Activated CD4-positive, alpha-beta T cell treated with anti-CD3 and anti-CD28 coated beads, Interleukin-2, Interleukin-6, amounts not matched to agents 100 ng/mL and 50 ng/mL, durations not matched to agents 16 hours and 8 hours (primary cell): ENCODE measurements at places on chromosomes 11 and 22.
A peak's percentile ranks its signal among the peaks of the same experiment; 100 is the strongest.

DNA sequence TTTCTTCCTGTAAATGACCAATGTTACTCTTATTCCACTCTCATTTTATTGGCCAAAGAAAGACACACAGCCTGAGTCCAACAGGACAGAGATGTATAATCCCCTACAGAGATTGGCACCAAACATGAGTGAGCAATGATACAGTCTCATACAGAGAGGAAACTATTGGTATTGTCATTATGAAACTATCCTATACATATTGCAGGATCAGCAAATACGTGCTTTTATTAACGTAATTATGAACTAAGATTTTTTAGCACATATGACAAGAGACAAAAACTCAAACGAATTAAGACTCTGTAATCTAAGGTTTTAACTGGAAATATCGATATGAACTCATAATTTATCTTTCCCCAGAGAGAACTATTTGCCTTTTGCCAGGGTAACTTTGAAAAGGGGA is 99.3 kb upstream of the LDLRAD3 start:
- DNase-seq: no peak

GRCh38 chr22:44972363-44973083 is 37.3 kb downstream of the PHF21B start:
- no peak for DNase-seq

DNA sequence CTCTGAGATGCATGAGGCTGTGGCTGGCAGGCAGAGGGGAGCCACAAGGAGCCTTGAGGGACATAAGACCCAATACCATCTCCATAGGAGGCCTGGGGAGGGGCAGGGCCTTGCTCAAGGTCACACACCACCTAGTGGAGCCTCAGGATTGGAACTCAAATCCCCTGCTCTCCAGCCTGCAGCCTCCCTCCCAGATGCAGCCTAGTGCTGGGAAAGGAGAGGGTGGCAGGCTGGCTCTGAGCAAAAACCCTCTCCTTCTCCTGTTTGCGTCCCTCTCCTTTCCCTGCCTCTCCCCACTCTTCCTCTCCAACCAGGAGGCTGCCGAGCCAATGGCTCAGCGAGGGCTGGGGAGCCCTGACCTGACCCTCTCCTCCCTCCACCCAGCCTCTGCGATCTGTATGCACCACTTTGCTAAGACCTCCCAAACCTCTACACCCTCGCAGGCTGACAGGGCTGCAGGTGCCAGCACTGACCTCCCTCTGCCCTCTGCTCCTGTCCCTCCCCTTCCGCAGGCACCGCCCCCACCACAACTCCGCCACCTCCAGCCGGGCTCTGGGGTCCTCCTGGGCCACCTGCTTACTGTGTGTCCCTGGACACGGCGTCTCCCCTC is 14.7 kb downstream of the IGLL1 start:
- peak; percentile 32 for DNase-seq

DNA sequence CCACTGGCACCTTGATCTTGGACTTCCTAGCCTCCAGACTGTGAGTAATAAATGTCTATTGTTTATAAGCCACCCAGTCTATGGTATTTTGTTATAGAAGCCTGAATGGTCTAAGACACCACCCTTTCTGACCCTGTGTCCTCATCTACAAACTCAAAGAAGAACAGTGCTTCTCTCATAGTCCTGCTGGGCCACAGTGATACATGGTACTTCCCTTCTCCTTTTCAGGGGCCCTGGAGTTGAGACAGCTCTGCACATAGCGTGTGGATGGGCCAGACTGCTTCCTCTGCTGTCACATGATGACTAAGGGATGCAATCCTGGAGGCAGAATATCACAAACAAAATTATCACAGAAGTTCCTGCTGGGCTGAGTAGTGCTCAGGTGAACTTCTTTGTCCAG is 5.0 kb downstream of the KCNJ11 start:
- no peak for DNase-seq

GRCh38 chr11:120563703-120564572 is 52.4 kb downstream of the GRIK4 start:
- DNase-seq: no peak

DNA sequence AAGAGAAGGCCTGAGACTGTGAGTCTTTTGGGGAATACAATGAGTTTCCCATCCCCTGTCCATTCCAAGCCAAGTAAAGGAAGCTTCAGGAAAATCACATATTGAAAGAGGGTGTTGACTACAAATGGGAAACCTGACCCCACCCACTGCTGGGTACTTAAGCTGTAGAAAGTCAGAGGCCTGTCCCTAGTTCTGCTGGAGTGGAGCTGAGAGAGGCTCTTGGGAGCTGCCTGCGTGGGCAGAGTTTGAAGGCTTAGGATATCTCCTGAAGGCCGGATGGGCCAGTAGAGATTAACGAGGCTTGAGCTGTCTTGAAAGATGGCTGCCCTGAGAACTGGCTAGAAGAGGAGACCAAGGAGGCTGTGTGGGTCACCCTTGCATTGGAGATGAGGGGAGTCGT is 176.2 kb upstream of the NECTIN1 start:
- no peak for DNase-seq

GRCh38 chr11:92227230-92227814 is 2.7 kb downstream of the FAT3 start:
- DNase-seq: no peak

- peak; percentile 83 for DNase-seq
These were observed 31.8 kb downstream of the BID start for GRCh38 chr22:17742527-17742902.

- DNase-seq: peak; percentile 73
These were observed 40.6 kb downstream of the OR4D9 start for GRCh38 chr11:59551659-59552521.

- DNase-seq: no peak
These were observed 16.5 kb upstream of the ETS1 start for GRCh38 chr11:128603752-128604414.
